ENCODE measurements at places on chromosomes 1 and 21. TPM values are rescaled to one million over a fixed set of nuclear protein-coding genes. Genes with fewer than 3 reads are reported as not detected.
A peak's percentile ranks its signal among the peaks of the same experiment; 100 is the strongest.

DNA sequence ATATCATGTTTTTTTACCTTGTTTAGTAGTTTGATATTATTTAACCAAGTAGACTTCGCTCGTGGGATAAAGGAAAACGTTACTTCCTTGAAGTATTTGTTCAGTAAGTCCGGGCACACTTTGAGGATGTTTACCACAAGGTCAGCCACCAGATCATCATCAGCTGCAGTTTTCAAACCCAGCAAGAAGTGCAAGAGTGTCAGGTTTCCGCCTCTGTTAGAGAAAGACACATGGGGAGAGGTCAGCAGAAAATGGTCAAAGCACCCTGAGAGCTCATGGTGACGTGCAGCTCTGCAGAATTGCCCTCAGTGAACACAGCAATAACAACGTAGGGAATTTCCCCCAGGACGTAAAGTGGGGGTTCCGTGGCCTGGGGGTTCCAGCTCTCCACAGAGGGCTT lies 24.4 kb downstream of the URB1 start:
- DNase-seq: no peak

DNA sequence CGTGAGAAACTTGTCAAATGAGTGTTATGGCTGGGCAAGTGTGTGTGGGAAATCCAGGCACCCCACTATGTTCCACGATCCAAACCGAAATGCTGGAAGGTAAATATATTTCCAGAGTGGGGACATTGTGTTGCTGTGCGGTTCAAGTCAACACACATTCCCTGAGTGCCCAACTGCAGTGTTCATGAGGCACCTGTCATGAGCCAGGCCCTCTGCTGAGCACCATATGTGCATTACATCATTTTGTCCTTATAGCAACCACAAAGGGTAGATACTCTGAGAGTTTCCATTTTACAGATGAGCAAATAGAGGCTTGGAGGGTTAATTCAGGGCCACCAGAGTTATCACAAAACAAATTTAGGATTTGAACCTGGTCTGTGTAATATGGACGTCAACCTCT lies 59.9 kb upstream of the SOD1 start:
- DNase-seq: no peak

DNA sequence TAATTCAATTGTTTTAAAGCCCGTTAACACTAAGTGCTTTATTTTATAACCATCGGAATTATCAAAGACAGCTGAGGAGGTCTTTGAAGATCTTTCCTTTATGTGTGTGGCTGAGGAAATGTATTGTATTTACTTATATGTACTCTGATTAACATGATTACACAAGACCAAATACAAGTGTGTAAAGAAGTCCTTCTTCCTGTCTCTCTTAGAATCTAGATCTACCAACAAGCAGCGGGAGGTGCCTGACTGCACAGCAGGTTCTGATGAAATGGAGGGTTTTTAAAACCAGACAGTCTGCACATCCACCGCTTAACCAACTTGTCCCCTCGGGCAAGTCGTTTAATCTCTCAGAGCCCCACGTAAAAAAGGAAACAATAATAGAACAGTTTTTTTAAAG lies 240.5 kb upstream of the MAP1LC3C start:
- no peak for DNase-seq

GRCh38 chr1:233975486-233975885 lies 71.0 kb downstream of the SLC35F3 start:
- DNase-seq: no peak

DNA sequence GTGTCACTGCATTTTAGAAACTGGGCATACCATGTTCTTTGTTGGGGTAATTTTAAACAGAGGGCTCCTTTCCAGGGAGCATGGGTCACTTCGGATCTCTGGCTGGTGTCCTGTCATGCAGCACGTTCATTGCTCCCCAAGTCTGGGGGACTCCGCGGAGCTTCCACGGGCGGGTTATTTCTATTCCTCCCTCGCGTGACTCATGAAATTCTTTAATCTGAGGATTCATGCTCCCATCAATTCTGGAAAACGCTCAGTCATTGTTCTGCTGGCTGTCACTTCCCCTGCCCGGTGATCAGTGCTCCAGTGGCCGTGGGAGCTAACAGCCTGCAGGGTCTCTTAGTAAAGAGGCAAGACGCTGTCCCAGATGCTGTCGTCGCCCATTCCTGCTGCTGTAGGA lies 28.1 kb downstream of the CFAP74 start:
- DNase-seq: no peak

GRCh38 chr1:117842408-117843170 lies 86.8 kb downstream of the GDAP2 start:
- peak; percentile 96 for DNase-seq

DNA sequence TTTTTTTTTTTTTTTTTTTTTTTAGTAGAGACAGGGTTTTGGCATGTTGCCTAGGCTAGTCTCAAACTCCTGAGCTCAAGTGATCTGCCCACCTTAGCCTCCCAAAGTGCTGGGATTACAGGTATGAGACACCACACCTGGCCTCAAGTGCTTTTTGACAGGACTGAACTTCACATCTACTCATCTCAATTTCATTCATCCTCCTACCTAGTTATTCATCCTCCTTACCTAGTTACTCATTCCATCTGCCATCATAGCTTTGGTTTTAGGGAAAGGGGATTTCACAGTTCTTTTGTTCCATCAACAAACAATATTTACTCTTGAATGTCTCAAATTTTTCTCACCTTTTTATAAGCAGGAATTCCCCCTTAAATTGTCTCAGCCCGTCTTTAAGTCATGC lies 38.6 kb upstream of the RALGPS2 start:
- DNase-seq: no peak

GRCh38 chr1:104733866-104734265 lies 984.2 kb downstream of the AMY1C start:
- no peak for DNase-seq

- peak; percentile 88 for DNase-seq
These were observed 22.7 kb downstream of the KRTAP10-1 start for GRCh38 chr21:44517175-44517899.

CLCA1 gene
- not detected for total RNA-seq

OR2T33 gene
- total RNA-seq: not detected

EVI5 gene
- 3.0 TPM for total RNA-seq

OPRD1 gene
- not detected for total RNA-seq

S1PR1 gene
- 6.8 TPM for total RNA-seq

TADA1 gene
- 15.1 TPM for total RNA-seq

PPOX gene
- total RNA-seq: 6.2 TPM

RNU1-4 gene
- not detected for total RNA-seq

Data from M059J (cell line).